ENCODE measurements at places on chromosomes 6 and 20.

DNA sequence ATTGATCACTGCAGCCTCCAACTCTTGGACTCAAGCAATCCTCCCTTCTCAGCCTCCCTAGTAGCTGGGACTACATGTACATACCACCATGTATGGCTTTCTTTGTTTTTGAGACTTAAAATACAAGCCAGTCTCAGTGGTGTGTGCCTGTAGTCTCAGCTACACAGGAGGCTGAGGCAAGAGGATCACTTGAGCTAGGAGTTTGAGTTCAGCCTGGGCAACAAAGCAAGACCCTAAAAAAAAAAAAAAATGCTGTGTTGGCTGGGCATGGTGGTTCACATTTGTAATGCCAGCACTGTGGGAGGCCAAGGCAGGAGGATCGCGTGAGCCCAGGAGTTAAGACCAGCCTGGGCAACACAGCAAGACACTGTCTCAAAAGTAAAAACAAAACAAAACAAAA lies 51.7 kb downstream of the UBR2 start:
- DNase-seq, result no peak

GRCh38 chr6:149230712-149231460 lies 86.6 kb upstream of the TAB2 start:
- DNase-seq, result no peak

DNA sequence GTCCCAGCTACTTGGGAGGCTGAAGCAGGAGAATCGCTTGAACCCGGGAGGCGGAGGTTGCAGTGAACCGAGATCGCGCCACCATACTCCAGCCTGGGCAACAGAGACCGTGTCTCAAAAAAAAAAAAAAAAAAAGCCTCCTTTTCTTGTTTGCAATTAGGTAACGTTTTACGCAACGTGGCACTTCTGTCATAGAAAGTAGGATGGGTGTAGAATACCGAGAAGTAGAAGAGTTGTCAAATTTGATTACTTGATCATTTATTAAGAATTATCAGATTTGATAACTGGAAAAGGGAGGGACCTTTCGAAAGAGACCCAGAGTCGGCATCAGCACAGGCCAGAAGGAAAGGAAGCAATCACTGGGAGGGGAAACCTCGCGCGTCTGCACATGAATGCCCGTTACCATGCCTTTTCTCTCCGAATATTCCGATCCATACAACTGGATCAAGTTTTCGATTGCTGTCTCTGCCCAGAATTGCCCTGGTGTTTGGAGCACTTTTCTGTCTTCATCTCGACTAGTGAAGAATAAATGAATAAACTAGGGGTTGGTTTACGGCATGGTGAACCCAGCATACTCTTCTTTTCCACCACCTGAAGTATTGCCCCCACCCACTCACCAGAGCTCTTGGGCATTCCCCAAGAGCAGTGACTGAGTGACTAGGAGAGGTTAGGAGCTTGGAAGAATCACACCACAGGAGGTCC lies 4.5 kb upstream of the TFAP2D start:
- DNase-seq, result no peak

- no peak for DNase-seq
Measured at GRCh38 chr6:110329348-110329713, 28.8 kb downstream of the METTL24 start.

GRCh38 chr6:7250812-7251211 lies 62.2 kb downstream of the SSR1 start:
- DNase-seq, result no peak

DNA sequence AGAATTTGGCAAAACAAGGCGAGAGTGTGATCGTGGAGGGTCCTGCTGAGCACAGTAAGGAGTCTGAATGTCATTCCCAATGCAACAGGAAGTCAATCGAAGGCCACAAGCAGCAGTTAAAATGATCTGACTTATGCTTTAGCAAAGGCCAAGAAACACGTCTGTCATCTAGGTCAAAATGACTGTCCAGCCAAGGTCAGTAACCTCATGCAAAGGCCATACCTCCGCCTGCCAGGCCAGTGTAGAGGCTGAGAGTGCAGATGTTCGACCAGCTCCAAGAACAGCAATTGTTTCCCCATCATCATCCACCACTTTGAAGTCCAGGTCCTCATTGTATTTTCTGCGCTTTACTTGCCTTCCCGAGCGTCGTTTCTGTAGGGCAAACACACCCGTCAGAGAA lies 105.6 kb downstream of the CHD6 start:
- DNase-seq, result no peak

GRCh38 chr20:23050076-23050838 lies 785 bp upstream of the THBD start:
- no peak for DNase-seq

GRCh38 chr20:46850416-46850815 lies 44.2 kb upstream of the EYA2 start:
- DNase-seq, result no peak

DNA sequence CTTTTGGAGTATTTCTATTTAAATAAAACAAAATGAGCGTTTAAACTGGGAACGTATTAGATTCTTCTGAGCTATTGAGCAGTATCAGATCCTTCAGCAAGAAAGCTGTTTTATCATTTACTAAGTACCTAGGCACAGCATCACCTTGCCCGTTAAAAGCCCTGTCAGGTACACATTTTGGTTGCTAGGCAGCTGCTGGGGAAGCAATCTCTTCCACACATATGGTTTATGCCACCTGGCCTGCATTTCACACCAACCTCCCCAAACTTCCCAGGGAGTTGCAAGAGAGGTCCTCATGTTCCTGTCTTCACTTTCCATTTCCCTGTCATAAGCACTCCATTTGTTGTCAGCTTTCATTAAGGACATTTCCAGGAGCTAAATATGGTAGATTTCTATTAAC lies 400.1 kb downstream of the PLCB1 start:
- DNase-seq, result no peak

- DNase-seq, result no peak
Measured at GRCh38 chr20:7792150-7792869, 147.9 kb downstream of the HAO1 start.

DNA sequence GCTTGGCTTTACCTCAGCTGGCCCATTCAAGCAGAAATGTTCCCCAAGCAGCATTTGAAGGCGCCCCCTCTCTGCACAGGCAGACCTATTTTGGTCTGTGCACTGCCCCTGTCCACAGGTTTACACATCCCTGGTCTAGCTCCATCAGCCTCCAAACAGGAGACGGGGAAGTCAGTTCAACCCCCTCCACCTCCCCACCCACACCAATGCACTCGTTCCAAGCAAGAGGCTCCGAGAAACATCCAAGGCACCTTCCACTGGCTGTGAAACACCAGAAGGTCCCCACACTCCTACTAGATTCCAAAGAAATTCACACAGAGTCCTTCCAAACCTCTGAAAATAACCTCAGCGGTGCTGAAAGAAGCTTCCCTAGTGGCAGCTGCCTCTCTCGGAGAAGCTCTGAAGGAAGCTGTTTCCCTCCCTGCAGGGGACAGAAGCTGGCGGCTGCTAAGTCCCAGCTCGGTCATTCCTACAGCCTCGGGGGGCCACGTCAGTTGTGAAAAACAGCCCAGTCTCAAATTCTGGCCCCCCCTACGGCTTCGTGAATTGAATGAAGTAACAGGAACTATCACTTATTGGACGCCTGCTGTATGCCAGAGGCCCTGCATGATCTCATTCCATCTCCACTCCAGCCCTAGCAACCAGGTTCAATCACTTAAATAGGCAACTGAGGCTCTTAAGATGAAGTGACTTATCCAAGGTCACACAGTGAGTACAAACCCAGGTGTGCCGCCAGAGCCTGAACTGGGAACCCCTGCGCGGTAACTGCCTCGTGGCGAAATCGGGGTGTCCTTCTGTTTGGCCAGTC lies 815 bp downstream of the SPATA2 start:
- DNase-seq, result no peak

DNA sequence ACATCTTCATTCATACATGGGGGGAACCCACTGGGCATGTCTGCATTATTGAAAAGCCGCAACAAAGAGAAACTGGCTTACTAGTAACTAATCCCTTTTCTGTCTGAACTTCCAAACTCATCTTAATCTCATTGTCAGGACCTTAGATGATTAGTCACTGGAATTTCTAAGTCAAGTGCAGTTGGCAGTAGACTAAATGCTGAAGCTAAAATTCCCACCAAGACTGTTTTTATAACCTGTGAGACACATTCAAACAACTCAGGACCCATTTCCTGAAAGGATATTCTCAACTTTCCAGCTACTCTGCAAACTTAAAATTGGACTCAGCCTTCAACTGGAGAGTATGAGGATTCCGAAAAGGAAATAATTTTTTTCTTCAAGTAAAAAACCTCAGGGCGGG lies 94.8 kb upstream of the SCAF8 start:
- DNase-seq, result no peak

DNA sequence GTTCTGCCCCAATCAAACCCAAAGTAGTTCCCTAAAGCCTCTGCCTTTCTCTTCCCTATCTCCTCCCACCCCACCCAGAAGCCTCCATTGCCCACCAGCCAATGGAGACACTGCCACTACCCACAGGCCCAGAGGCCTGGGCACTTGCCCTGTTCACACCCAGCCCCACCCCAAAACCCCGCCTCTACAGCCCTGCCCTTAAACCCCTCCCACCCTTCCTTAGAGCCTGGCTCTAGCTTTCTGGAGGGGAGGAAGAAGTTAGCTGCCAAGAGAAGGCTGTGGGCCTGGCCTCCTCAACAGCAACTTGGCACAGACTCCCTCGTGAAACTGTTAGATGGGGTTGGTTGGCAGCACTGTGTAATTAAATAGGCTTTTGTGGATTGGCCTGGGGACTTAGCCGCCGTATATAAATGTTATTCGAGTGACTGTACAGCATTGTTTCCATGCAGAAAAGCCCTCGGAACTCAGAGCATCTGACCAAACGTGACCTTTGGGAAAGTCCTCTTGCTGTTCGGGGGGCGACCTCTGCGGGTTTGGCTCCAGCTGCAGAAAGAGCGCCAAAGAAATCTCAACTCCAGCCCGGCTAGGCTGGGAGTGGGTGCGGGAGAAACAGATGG lies 31.4 kb downstream of the COL11A2 start:
- DNase-seq, result peak; percentile 52

- no peak for DNase-seq
Measured at GRCh38 chr6:10485406-10485805, 35.7 kb upstream of the GCNT2 start.

DNA sequence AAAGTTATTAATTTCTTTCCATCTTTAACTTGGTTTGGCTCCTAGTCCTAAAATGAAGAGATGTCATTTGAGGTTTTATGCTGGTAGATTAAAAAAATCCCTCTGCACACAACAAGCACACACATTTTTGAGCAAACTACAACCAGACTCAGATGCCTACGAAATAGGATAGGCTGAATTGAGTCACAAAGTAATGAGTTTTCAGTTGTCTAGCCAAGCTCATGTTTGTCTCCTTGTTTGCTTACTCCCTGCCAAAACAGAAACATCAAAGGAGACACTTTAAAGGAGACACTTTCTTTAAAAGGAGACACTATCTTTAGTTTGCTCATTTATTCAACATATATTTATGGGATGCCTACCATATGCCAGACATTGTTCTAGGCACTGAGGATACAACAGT lies 56.2 kb downstream of the TPBG start:
- DNase-seq, result no peak

DNA sequence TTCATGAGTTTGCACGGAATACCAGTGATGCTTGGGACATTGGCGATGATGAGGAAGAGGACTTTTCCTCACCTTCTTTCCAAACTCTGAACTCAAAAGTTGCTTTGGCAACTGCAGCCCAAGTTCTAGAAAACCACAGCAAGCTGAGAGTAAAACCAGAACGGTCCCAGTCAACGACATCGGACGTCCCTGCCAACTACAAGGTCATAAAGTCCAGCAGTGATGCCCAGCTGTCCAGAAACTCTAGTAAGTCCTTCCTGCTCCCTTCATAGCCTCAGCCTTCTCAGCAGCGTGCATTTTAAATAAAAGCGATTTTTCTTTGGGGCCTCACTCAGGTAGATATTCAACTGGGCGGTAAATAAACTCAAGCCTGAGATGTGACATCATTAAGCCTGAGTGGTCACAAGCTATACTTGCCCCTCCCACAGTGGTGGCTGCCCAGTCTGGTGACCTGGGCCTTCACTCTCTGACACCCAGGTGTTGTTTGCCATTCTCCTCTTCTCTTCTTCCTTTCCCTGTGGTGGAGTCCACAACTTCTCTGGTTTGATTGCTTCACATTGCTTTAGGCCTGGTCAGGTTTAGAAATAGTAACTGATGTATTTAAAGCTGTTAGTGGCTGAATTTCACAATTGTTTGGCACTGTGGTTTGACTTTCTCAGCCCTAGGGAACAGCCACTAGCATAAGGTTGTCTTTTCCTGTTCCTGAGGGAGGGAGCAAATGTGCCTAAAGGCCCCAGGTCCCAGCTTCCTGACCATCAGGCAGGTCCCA lies 21.6 kb upstream of the TMEM217 start:
- no peak for DNase-seq

DNA sequence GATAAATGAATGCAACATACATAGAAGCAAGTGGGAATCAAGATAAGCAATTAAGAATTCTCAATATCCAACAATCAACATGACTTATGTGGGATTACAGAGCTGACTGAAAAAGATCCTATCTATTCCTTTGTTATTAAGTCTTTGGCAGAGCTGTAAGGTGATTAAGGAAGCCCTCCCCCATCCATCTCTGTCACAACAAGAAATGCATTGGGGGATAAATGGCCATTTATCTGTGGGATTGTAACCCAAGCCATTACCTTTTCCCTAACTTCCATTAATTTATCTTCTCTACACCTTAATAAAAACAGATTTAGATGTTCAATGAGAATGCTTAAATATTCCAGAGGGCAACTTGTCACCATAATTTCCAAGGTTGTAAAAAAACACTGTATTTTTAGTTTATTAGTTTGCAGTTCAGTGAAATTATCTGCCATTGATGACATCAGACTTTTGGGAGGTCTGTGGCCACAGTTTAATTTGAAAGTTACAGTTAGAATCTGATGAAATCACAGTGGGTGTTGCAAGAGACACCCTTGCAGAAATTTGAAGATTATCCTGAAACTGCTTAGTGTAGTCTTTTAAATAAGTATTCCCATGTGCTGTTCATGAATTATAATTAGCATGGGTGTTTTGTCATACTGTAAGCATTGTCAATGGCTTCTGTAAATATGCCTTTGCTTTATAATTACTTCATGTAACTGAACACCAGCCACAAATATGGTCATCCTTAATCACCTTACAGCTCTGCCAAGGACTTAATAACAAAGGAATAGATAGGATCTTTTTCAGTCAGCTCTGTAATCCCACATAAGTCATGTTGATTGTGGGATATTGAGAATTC lies 49.4 kb upstream of the FYN start:
- DNase-seq, result no peak

DNA sequence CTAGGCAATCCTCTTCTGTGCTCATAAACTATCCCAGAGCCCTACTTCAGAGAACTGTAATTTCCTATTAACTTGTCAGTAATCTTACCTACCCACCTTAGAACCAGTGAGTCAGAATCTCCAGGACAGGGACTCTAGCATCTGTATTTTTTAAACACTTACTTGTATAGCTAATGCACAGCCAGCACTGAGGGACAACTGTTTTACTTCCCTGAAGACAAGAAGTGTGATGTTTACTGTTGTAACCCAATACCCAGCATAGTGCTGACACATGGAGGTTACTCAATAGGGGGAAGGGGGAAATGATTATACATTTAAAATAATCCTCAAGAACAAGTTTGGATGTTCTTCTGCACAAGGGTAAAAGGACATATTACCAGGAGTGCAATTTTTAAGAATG lies 130.8 kb downstream of the BTBD9 start:
- DNase-seq, result no peak

Data from HCT116 (cell line).